Hematopoietic multipotent progenitor cell treated with erythropoietin and hydrocortisone succinate and interleukin-3 and kit ligand, for 8 days (in vitro differentiated cells): ENCODE measurements at places on chromosomes 7 and 10.
A peak's percentile ranks its signal among the peaks of the same experiment; 100 is the strongest.

DNA sequence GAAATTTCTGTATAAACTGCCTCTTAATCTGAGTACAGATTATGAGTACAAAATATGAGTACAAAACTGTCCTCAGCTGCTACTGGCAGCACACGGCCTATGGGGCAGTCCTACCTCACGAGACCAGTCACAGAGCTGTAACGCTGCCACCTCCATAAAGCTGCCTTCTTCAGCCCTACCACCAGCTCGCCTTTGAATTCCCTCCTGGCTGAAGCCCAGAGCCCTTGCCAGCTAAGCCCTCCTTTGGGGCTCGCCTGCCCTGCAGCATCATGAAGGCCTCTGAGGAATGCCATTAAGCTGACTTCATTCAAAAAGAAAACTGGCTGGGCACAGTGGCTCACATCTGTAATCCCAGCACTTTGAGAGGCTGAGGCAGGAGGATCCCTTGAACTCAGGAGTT, 180.0 kb upstream of the SH2B2 start:
- no peak for DNase-seq

DNA sequence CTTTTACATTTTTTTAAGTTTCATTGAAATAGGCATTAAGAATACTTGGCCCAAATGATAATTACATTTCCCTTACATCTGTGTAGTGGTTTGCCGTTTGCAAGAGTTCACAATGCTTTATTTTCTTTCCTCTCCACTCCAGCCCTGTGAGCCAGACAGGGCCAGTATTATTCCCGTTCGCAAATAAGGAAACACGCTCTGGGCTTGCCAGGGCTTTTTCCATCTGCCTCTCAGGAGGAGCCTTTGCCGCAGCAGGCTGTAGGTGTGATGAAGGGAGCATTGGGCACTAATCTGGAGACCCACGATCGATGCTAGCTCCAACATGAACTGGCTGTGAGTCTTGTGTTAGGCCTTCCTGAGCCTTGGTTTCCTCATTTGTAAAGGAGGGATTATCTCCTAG, 154.4 kb downstream of the GALNT17 start:
- DNase-seq, result no peak

DNA sequence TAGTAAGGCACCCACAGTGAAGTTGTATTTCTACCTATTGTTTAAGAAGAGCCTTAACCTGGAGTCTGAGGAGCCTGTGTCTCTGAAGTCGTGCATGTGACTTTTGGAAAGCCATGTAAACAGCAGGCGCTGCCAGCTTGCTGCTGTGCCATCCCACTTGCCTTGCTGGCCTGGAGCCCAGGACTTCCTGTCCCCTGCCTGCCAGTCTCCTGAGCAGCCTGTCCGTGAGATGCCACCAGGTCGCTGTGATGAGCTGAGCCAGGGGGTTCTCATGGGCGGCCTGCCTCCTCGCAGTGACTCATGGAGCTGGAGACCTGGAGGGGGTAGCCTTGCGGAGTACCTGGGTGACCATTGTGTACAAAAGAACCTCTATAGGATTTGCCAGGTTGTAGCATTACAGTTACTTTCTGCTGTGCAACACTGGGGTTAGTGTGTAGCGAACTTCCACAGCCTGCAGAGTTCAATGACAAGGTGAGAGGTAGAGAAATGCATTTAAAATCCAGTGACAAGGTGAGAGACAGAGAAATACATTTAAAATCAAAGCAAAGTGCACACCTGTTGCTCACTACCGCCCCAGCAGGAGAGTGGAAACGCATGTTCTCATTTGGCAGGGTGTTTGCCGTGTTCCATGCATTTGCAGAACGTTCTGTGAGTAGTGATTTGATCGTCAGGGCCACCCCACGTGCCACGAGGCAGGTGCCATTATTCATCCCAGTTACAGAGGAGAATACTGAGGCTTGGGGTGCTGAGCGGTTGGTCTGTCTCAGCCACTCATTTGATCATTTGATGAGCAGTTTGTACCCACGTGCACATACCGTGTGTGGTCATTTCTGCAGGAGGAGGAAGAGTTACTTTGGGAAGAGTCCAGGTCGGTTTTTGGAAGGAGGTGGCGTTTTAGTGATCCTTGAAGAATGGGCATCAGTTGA, 36.6 kb upstream of the BHLHA15 start:
- no peak for DNase-seq

GRCh38 chr7:138223402-138223879, 147.2 kb downstream of the AKR1D1 start:
- DNase-seq, result peak; percentile 60

DNA sequence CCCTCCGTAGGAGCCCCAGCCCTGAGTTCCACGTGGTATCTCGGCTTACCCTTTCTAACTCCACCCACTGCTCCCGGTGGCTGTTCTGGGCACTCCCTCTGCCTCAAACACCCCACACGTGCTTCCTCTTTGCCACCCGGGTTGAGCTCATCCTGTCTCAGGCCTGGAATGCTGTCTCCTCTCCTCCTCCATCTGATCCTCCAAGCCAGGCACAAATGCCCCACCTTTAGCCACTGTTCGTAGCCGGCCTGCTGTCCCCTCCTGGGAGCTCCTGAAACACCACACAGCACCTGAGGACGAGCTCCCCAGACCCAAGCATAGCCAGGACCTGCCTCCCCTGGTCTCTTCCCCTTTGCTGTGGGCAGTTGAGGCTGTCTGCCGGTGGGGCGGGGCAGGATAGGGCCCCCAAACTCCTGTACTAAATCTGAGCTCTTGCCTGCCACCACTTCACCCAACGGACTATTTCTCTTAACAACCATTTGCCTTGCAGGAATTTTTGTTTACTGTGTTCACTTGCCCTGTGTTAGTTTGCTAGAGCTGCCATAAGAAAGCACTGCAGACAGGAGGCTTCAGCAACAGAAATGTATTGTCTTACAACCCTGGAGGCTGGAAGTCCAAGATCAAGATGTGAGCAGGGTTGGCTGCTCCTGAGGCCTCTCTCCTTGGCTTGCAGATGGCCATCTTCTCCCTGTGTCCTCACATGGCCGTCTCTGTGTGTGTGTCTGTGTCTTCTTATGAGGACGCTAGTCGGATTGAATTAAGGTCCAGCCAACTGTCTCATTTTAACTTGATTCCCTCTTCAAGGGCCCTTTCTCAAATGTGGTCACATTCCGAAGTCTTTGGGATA, 58.3 kb upstream of the SHH start:
- no peak for DNase-seq

DNA sequence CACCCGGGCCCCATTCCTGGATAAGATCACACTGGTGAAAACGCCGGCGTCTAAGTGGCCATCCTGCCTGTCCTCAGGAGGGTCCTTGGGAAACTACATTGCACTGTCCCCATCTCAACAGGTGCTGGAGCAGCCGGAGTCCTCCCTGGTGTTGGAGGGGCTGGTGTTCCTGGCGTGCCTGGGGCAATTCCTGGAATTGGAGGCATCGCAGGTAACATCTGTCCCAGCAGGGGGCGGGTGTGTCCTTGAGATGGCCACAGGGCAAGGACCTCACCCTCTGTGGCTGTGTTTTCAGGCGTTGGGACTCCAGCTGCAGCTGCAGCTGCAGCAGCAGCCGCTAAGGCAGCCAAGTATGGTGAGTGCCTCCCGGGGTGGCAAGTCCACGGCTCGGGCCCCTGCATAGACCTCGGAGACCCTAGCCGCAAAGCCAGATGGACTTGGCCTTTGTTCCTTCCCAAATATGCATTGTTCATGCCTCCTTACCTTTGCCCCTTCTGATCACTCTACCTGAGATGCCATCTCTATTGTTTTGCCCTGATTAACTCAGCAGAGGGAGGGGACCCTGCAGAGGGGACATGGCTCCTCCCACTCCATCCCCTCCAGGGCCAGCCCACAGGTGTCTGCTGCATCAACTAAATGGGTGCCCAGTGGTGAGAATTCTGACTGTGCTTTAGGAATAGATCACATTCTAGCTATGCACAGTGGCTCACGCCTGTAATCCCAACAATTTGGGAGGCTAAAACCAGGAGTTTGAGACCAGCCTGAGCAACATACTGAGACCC, 23.8 kb downstream of the ELN start:
- DNase-seq, result peak; percentile 49
